ENCODE measurements at places on chromosomes 7 and 10. TPM values are rescaled to one million over a fixed set of nuclear protein-coding genes. Genes with fewer than 3 reads are reported as not detected.

GRCh38 chr10:100518761-100519241, 860 bp downstream of the SEC31B start:
- DNase-seq: peak; percentile 73

DNA sequence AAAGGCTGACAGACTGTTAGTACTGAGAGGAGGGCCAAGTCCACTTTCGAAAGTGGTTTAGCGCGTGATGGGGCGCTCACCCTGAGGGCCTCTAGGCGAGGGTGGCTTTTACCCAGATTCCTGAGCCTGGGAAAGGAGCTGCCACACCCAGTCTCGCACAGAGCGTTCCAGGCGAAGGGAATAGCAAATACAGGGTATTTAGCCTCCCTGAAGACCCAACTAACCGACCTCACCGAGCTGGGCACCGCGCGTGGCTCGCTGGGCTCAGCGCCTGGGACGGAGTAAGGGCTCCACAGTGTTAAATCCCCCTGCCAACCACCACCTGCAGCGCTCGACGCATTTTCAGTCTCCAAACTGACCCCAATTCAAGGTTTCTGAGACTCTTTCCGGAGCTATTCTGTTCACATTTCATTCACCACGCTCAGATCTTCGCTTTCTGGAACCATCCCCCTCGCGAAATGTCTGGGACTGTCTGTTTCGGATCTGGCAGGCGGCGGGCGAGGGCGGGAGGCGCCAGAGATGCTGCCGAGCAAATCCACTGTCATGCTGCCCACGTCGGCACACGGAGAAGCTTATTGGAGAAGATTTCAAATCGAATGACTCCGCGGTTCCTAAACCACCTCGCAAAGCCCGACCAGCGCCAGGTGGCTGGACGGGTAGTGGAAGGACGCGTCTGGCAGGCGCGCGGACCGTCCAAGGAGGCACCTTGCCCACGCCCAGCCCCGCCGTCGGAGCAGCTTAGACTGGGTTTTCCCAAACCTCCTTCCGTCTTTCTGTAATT, 1.4 kb upstream of the OSBPL3 start:
- peak; percentile 43 for DNase-seq

DNA sequence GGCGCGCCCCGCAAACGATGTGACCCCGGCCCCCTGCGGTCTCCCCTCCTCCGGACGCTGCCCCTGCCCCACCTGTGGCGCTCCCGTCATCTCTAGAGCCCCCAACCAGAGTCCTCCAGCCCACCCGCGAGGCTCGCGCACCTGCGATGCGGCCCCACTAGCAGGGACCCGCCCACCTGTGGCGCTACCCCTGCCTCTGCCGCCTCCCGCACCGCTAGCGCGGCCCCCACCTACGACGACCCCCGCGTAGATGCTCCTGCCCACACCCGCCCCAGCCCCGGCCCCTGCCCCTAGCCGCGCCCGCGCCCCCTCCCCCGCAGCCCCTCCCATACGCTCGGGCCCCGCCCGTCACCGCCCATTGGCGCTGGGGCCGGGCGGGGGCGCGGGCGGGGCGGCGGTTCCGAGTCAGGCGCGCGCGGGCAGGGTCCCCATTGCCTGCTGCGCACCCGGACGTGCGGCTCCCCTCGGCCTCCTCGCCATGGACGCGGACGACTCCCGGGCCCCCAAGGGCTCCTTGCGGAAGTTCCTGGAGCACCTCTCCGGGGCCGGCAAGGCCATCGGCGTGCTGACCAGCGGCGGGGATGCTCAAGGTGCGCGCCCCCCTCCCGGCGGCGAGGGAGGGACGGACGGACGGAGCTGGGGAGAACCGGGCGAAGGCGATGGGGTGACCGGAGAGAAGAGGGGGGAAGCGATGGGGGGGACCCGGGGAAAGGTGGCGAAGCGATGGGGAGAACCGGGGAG, at the start of gene PFKP:
Gene PFKP, plus strand, starts transcription at position 431 of the 741 bp plus-strand sequence. Its CDS starts 48 bp downstream, at position 479.
- peak; percentile 94 for DNase-seq

GRCh38 chr7:75920431-75921161, 5.6 kb downstream of the POR start:
- no peak for DNase-seq

GRCh38 chr7:29090836-29091601, 55.3 kb downstream of the CPVL start:
- peak; percentile 19 for DNase-seq

DNA sequence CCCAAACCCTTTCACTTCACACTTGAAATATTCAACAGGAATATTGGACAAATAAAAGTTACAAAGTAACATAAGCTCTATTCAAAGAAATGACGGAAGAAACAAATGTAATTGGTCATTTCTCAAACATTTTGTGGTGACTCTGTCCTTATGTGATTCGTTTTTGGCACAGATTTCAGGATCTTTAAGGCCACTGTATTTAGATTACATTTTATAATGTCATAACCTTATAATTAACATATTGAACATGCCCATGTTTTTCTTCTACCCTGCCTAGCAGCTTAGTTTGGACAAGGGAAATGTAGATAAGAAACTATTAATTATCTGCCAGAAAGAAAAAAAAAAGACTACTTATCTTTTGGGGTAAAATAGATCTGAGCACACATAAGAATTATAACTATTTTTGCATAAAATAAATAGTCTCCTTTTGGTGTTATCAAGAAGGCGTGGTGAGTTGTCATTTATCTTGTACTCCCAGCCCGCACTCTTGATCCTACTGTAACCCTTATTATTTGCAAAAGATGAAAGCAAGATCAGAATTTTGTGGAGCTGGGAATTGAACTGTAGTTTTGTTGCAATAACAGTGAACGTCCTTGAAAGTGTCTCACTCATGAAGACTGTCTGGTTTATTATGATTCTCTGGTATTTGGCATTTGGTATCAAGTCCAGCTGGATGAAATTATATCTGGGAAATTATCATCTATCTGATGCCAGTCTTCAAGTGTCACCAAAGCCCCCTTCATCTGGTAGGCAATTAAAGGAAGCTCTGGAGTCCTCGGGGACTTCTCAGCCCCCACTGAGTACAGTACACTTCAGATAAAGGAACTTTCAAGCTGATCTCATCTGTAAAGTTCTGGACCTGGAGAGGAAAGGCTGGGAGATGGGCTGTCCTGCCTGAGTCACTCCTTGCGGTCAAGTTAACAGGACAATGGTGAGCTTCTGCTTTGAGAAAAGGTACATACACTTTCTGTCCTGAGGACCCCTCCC, 175.7 kb upstream of the INHBA start:
- DNase-seq: no peak

DNA sequence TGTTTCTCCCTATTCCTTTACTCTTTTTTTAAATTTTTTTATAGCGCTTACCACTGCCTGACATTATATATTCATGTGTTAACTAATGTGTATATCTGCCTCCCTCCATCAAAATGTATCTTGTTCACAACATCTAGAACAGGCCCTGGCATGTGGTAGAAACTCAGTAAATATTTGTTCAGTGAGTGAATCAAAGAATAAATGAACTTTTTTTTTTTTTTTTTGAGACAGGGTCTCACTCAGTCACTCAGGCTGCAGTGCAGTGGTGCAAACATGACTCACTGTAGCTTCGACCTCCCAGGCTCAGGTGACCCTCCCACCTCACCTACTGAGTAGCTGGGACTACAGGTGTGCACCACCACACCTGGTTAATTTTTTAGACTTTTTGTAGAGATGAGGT, 7.5 kb upstream of the CALD1 start:
- DNase-seq: no peak

DNA sequence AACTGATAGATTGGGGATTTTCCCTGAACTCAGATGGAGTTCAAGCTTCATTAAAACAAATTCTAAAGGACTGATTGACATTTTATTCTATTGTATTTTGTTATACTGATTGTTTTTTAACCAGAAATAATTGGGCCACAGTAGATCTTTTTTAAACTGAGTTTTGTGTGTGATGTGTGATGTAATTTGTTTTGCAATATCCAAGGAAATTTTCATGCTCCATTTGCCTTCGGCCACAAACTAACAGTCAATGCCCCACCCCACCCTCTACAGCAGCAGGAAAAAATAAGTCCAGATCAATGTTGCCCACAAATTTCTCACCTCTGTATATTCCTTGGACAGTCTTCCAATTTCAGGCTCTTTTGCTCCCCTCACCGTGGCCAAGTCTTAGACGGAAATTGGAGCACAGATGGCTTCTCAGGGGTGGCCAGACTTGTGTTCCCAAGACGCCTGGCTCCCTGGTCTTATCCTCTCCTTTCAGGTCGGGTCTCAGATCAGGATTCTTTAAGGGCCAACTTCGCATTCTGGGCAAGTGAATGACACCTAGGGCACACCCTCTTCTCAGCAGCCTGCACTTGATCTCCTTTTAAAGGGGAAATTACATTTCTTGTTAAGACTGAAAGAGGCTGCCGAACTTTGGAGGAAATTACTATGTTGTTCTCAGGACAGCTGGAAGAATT, at the start of gene SVOPL:
Gene SVOPL, minus strand, starts transcription at position 506 of the 680 bp plus-strand sequence. CDS start 22,317 bp downstream, outside the sequence.
- DNase-seq: no peak

GRCh38 chr10:75910032-75910431, 478.6 kb downstream of the LRMDA start:
- no peak for DNase-seq

- no peak for DNase-seq
Measured at GRCh38 chr7:3867863-3868262, 566.8 kb downstream of the SDK1 start.

DNA sequence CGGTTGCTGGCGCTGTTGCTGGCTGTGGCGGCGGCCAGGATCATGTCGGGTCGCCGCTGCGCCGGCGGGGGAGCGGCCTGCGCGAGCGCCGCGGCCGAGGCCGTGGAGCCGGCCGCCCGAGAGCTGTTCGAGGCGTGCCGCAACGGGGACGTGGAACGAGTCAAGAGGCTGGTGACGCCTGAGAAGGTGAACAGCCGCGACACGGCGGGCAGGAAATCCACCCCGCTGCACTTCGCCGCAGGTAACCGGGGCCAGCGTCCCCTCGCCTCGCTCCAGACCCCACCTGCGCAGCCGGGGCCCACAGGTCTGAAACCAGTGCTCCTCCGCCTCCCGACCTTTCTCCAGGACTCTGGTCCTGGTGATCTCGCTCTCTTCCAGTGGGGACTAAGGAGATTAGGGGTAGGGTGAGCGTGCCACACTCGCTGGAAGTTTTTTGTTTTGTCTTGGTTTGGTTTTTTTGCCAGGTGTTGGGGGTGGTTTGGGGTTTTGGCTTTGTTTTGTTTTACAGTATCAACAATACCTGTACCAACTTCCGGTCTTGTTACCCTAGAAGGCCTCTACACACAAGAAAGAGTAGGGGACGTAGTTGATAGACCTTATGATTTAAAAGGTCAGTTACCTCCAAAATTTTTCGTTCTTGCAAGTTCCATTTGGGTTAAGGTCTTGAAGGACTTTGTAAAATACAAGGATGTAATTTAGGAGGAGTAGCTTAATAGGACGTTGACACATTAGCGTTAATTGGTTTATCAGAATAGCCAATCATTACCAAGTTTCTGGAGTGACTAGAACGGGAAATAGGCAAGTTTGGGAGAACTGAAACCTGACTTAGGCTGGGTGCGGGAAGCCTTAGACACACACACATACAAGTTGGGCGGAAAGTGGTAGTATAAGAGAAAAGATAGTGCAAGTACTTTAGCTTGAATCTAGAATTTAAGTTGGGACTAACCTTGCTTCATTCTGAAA, 704 bp downstream of the TNKS2 start:
- DNase-seq: peak; percentile 69

DNA sequence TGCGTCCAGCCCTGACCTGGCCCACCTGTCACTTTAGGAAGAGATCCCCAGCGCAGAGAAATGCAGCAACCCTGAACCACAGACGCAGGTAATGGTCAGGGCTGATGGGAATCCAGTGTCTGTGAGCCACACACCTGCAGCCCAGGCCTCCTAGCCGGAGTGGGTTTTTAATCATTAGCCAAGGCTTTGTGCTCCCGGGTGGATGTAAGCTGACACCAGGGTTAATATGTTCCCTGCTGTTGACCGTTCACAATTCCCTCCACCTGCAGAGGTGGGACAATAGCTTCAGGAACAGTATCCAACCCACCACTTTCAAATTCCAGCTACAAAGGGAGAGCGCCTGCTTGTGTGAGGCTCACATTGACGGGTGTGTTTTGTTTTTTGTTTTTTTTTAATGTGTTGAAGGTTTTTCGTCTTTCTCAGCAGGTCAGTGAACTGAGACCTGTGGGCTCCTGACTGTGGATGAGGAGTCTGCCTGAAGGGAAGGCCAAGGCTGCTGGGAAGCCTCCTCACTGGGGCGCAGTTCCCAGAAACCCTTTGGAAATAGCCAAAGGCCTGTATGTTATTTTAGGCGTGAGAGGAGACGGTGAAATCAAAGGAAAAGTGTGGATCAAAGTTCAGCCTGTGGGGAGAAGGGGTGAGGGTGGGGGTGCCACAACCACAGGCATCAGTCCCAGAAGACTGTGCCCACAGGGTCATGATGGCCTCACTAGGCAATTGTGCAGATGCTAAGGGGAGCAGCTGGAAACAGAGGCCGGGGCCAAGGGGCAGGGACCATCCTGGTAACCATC, 111.1 kb downstream of the TNS3 start:
- peak; percentile 85 for DNase-seq

GRCh38 chr7:8115547-8116402, 146.2 kb downstream of the ICA1 start:
- no peak for DNase-seq

GRCh38 chr10:118594392-118595063, 920 bp downstream of the PRLHR start:
- DNase-seq: peak; percentile 96

DNA sequence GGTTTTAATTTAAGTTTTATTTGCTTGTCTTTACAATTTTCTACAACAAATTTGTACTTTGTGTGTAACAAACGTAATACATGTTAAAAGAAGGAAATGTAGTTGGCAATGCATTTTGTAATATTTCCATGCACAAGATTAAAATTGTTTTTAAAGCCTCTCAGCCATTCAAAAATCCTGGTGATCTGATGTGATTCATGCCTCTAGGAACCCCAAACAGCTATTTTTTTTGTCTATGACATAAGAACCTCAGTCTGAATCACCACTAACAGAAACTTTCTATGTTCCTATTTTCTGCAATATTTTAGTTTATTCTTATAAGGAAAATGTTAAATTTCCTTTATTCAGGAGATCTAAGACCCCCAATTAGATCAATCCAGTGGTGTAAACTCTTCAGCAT, 183.1 kb upstream of the YAE1 start:
- no peak for DNase-seq

DNA sequence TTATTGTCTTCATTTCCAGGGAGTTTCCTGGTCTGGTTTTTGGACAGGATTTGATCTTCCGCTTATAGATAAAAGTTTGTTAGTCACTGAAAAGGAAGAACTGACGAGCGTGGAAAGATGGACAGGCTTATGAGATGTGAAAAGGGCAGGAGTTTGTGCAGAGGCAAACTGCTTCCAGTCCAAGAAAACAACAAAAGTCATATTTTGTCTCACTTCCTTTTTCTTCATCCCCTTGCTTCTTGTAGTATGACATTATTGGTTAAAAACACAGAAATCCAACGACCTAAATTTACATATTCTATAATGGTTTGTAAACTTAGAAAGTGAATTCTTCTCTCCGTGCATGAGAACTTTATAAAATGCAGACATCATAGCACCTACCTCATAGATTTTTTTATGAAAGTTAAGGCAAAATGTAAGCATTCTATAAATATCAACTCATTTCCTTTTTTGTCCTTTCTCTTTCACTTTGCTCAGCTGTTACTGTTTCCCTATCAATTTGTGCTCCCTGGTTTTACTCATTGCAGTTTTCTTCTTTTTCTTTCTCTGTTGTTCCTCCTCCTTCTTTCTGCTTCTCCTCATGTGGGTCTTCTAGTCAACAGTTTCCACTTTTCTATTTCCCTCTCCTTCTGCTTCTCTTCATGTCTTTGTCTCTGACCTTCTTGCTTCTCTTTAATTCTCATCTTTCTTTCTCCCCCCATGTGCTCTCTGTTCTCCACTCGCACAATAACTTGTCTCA, 370.2 kb downstream of the ARL4A start:
- DNase-seq: no peak

SUN3 gene
- not detected for total RNA-seq

MMD2 gene
- not detected for total RNA-seq

SEMA3A gene
- total RNA-seq: 22.1 TPM

GIMAP6 gene
- total RNA-seq: not detected

HMX3 gene
- not detected for total RNA-seq

SKAP2 gene
- 3.1 TPM for total RNA-seq

CTTNBP2 gene
- total RNA-seq: 11.4 TPM

Data from H7 (cell line).